ENCODE measurements at places on chromosomes 11 and 22. TPM values are rescaled to one million over a fixed set of nuclear protein-coding genes. Genes with fewer than 3 reads are reported as not detected.

ARHGEF17 gene
- 26.4 TPM for total RNA-seq

PARVA gene
- 30.2 TPM for total RNA-seq

TRIM6 gene
- total RNA-seq, result 6.3 TPM

LDLRAD3 gene
- total RNA-seq, result 8.2 TPM

BTBD18 gene
- total RNA-seq, result not detected

MMP1 gene
- total RNA-seq, result 3.8 TPM

VSTM5 gene
- 0.51 TPM for total RNA-seq

TRIM51 gene
- not detected for total RNA-seq

EFCAB6 gene
- total RNA-seq, result 0.23 TPM

DDX6 gene
- 32.6 TPM for total RNA-seq

MRGPRX4 gene
- not detected for total RNA-seq

SNX32 gene
- 2.1 TPM for total RNA-seq

ST14 gene
- 75.5 TPM for total RNA-seq

OR2AT4 gene
- not detected for total RNA-seq

MOGAT2 gene
- total RNA-seq, result not detected

CSF2RB gene
- under 0.01 TPM for total RNA-seq

CHRM1 gene
- total RNA-seq, result not detected

PKDREJ gene
- not detected for total RNA-seq

E2F8 gene
- total RNA-seq, result 6.9 TPM

OTOG gene
- not detected for total RNA-seq

TUG1 gene
- total RNA-seq, result 33.6 TPM

MPPED1 gene
- total RNA-seq, result not detected

SLC35F2 gene
- 41.2 TPM for total RNA-seq

CRYBB2 gene
- not detected for total RNA-seq

PPP6R3 gene
- total RNA-seq, result 85.9 TPM
